Activated T-cell treated with anti-CD3 and anti-CD28 coated beads for 1 hour (primary cell): ENCODE measurements at places on chromosomes 1 and 21.

DNA sequence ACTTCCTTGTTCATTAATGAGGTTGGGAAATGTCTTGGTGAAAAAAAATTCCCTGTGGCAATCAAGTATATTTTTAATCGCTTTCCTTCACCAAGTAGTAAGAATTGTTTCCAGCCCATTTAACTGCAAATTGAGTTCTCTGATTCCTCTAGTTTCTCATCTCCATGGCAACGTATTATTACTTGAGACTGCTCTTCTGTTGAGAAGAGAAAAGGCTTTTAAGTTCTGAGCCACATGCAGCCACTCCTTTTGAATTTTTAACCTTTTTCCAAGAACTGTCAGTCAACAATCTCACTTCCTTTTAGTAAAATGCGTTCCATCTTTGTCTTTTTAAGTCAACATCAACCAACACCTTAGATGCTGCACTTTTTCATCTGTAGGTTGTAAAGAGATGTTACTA is 75.7 kb upstream of the KIAA1614 start:
- no peak for DNase-seq

DNA sequence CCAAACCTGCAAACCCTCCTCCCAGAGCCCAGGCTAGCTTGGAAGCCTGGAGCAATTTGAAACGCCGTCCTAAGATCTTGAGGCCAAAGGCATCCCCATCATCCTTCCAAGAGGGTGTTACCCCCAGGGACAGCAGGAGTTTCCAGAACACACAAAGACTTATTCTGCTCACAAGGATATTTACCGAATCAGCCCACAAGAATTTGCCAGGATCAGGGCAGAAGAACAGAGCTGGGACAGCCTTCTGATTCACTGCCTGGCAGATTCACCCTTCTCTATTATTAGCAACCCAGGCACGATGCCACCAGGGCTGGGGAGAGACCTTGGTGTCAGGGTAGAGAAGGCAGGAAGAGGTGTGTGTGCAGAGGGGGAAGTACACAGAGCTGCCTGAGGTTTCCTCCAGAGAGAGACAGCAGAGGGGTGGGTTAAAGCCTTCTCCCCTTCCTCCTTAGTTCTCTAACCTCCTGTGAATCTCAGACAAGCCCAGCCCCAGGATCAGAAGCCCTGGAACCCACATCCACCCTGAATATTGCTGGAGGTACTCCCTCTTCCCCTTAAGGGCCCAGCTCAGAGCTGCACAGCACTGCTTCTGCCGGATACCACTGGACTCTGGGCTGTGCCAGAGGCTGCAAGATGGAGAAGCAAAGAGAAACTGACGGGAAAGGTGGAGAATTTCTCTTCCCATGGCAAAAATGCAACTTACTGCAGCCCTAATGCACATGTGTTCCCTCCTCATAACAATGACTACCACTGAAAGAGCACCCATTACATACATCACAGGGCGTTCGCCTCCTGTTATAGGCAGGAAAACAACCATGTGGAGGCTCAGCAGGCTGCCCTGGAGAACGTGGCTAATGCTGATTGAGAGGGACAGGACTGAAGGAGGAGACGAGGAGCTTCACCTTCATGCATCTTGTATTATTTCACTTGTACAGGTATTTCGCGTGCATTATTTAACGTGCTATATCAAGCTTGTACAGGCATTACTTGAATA is 61.8 kb downstream of the ITPKB start:
- peak; percentile 71 for DNase-seq

DNA sequence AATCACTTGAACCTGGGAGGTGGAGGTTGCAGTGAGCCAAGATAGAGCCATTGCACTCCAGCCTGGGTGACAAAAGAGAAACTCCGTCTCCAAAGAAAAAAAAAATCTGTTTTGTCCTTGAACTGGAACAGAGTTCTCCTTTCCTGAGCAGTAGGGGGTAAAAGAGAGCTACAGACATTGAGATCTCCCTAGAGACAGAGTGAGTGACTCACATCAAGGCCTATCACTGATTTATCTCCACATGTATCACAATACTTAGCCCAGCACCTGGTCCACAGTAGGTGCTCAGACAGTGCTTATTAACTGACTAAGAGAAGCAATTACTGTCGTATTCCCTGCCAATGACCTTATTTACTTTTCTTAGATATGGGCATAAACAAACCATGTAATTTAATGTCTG is 354.1 kb upstream of the C1orf87 start:
- DNase-seq: no peak

DNA sequence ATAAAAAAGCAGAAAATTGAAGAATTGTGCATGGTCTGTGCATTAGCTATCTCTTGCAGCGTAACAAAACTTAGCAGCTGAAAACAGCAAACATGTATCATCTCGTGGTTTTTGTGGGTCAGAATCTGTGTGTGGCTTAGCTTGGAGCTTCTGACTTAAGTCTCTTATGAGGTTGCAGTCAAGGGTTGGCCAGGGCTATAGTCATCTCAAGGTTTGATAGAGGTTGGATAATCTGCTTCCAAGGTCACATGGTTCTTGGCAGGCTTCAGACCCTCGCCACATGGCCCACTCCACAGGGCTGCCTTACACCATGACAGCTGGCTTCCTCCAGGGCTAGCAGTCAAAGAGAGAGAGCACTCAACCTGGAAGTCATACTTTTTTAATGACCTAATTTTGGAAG is 35.9 kb downstream of the CNST start:
- no peak for DNase-seq

DNA sequence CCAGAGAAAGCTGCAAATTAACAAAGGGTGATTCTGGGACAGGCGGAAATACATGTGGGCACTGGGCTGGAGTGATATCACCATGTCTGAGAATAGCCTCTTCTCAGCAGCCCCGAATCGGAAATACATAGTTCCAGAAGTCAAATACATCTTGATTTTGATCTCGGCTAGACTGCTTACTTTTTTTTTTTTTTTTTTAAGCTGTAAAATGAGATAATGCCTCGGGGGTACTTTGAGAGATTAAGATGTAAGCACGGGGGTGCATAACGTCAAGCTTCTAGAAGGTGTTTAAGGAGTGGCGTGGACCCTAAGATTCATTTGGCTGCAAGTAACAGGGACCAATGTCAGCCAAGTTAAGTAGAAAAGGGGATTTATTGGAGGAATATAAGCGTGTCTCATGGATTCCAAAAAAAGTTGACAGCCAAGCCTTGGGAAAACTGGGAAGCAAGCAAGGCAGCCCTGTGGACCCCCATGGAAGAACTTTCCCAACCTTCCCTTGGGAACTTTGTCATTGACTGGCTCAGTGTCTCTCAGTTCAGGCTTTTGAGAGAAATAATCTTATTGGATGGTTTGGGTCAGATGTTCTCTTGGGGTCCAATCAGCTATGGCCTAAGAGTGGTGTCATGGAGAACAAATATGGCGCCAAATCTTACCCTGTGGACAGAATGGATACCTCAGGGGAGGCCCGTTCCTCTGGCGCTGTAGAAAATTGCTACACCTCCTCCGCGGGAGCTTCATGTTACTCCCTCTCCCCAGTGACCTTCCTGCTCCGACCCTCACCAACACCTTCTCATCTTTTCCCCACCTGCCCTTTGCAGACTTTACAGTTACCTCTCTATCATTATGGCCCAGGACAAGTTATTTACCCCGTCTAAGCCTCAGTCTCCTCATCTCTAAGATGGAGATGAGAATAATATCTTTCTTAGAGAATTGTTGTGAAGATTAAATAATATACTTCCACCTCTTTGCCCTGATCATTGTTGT is 186.6 kb downstream of the KAZN start:
- DNase-seq: no peak

DNA sequence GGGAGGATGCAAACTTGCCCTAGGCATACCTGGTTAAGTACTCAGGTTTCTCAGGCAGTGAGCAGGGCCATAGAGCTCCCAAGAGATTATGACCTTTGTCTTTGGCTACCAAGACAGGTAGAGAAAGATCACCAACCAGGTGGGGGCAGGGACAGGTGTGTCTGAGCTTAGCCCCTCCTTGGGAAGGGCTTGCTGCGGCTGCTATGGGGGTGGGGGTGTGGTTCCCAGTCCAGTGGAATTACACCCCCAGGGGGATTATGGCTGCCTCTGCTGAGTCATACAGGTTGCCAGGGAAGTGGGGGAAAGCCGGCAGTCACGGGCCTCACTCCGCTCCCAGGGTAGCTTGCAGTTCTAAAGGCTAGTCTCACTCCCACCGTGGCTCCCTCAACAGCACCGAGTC is 65.2 kb upstream of the FAM163A start:
- no peak for DNase-seq

DNA sequence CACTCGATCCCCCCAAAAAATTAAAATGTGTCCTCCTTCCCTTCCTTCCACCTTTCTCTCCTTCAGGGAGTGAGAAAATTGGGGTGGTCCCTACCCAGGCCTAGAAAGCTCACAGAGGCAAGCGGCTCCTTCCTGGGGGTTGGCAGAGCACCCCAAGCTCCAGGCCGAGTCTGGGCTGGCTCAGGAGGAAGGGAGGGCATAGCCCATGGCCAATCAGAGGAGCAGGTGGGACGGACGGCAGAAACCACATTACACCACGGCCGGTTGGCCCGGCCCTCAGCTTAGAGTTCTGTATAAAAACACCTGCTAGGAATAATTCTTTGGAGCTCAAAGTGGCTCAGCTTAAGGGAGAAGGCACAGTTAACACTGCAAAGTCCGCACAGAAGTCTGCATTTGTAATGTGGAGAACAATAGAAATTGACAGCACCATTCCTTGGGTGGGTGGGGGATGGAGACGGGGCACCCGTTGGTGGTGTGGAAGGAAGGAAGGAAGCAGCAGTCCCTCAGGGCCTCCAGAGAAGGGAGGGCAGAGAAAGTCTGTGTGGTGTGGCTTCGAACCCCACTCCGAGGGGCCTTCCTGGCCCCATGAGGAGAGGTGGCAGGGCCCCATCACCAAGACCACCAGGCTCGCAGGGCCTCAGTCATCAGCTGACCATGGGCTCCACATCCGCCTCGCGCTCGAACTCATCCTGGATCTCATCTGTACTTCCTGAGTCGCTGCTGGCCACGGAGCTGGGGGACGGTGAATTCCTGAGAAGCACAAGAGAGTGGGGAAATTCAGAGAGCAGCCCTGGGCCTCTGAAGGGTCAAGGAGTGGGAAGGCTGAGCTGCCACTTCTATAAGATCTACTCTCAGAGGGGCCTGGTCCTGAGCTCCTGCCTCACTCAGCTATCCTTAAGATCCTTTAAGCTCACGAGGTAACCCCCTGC is 5.8 kb upstream of the ALDH4A1 start:
- DNase-seq: no peak

DNA sequence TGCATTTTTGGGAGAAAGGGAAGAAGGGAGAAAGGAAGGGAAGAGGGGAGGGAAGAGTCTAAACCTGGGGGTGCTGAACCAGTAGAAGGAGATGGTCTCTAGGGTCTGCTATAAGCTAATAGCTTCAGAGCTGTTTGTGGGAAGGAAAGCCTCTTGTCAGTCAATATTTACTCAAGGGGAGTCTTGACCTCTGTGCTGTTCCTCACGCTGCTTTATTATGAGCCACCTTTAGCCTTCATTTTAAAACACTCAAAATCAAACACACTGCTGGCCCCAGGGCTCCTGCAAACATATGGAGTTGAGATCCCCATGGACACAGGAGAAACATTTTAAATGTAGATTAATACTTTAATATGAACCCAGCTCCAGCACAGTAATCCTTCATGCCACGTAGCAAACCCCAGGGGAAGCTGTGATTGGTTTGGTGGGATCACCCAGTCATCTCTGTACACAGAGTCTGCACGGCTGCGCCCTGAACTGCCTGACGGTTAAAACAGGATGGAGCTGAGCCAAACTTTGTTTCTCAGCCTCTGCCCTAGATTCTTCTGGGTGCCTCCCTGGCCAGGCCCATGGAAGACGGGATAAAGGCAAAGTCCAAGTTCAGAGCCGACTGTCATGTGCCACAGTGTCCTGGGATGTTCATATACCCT is 40.2 kb upstream of the VWA5B1 start:
- DNase-seq: no peak

DNA sequence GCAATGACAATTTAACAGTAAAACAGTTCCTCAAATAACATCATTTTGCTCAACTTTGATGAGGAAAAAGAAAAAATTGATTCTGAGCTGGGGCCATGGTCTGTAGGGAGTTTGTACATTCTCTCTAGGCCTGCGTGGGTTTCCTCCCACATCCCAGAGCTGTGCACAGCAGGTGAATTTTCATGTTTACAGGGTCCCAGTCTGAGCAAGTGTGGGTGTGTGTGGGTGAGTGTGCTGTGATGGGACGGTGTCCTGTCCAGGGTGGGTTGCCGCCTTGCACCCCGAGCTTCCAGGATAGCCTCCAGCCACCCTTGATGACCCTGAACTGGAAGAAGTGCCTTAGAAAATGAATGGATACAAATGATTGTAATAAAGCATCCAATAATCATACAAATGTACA is 75.6 kb upstream of the BCL10 start:
- DNase-seq: no peak

DNA sequence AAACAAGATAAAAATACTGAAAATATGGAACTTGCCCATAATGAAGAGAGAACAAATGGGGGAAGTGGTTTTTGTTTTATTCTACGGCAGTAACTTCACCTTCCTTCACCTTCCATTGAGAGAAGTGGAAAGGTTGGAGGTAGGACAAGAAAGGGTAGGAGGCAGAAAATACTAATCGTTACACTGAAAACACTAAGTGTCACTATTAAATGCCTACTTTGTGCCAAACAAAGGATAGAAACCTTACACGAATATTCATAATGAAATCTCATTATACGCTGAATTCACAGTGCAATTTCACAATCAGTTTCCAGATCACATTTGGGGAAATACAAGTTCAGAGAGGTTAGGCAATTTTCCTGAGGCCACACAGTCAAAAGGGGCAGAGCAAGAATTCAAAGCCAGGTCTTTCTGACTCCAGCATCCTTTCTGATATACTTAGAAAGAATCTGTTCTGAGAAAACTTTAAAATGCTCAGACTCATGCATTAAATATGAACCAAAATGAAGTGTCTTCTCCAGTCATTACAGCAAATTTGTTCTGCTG is 3.0 kb downstream of the TIAM1 start:
- no peak for DNase-seq

DNA sequence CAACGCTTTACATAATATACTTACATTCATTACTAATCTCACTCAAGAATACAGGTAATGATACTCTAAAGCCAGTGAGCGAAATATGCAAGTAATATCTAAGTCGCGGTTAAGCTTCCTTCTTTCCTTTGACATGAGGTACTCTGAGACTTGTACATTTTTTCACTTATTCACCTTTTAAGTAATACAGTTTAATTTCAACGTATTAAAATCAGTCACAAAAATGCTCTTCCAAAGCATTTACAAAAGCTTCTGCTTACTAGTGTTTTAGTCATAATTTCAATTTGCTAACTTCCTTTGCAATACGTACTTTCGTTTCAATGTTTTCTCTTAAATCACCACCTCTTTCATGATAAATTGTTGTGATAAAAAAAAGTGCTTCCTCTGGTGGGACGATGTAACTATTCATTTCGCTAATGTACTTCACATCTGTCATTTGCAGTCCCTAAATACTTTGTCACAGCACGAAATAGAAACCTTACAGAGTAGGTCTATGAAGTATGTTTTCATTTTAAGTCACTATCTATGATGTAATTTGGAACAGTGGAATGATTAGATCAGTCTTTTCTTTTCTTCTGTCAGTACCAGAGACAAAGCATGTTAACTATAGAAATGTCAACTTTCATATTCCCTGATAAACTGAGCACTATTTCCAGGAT is 34.0 kb upstream of the ADGRL4 start:
- DNase-seq: no peak
